Fibroblast of lung (primary cell): ENCODE measurements at places on chromosomes 13 and 19.

DNA sequence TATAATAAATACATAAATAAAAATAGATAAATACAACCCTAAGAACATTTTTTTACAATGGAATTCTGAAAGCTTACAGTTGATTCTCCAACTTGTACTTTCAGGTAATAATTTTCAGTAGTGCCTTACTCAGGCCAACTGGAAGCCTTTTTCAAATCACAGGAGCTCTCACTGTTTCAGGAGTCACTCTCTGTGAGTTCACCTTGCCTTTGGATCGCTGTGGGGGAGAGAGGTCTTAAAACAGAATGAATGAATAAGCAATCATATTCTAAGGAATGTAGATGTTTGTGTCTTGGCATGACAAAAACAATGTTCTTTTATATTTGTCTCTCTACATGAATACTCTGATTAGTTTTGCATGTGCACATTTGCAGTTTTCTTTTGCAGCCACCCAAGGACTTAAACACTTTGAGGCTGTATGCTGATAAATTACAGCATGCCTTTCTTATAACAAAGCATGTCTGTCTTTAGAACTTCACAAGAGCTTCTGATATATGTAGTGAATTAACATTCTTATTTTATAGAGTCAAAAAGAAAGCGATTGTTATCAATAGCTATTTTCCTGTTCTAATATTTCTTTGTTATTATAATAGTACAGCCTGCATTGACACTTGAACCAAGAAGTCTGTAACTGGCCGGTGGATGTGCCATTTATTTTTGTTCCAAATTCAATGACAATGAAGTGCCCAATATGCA lies 1111.5 kb upstream of the ATXN8OS start:
- DNase-seq, result no peak

DNA sequence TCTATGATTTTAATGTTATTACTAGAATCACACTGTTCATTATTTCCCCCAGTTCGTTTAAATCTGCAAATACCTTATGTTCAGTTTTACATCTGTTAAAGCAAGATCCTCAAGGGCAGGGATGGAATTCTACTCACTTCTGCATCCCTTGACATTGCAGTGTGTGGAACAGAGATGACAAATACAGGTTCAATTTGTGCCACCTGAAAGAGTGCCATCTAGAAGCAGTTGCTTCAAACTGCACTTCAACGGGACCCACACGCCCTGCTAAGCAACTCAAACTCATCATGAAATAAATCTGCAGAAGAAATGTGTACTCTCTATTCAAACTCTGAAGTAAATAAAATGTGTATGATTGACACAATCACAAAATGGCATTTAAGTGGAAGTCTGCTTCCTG lies 44.5 kb downstream of the RUBCNL start:
- DNase-seq, result no peak

DNA sequence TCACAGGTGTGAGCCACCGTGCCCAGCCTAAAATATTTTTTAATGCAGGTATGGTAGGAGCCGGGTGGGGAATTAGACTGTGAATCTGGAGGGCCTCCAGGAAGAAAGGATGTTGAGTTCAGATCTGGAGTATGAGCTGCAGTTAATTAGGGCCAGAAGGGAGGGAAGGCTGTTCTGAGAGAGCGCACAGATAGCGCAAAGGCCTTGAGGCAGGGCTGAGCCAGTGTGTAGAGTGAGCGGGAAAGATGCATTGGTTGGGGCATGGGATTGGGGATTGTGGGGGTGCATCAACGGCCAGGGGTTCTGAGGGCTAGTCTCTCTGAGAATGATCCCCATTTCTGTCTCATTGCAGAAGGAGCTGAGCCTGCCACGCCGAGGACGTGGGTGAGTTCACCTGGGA lies 9.7 kb downstream of the MAST3 start:
- no peak for DNase-seq

DNA sequence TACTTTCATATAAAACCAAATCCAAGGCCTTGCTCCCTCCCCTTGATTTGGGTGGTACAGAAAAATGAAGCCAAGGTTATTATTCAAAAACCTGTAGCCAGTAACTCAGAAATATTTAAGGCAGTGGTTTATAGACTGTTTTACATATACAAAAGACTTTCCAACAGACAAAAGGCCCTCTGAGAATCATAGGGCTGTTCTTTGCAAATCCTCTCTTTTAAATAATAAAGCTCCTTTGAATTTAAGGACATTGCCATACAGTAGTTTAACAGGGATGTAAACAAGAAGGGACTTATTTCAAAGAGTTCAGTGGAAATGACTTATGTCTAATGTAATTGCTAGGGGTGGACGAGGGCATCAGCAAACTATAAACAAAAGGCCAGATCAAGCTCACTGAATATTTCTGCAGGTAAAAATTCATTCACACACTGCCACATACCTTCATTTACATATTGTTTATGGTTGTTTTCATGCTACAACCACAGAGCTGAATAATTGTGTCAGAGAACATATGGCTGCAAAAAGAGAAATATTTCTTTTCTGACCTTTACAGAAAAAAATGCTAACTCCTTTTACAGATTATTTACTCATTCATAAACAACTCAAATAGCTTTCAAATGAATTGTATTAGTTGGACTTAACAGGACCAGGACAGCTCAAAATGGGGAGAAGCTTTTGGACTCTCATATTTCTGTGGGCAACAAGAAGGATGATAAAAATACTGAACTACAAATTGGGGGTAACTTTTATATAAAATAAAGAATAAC lies 665.6 kb downstream of the SLITRK1 start:
- DNase-seq, result peak; percentile 29

DNA sequence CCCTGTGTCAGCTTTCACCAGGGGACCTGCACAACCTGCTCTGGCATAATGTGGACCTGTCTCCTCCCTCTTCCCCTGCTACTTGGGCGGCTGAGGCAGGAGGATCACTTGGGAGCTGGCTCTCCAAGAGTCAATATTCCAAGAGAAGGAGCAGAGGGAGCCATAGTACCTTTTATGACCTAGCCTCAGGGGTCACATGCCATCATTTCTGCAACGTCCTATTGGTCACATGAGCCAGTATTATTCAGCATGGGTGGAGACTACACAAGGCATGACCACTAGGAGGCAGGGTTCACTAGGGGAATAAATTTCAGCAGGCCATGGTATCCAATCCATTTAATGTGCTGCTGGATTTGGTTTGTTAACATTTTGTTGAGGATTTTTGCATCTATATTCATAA lies 12.0 kb upstream of the SHFL start:
- no peak for DNase-seq

GRCh38 chr19:45419396-45419795 lies 4.3 kb downstream of the ERCC1 start:
- no peak for DNase-seq

DNA sequence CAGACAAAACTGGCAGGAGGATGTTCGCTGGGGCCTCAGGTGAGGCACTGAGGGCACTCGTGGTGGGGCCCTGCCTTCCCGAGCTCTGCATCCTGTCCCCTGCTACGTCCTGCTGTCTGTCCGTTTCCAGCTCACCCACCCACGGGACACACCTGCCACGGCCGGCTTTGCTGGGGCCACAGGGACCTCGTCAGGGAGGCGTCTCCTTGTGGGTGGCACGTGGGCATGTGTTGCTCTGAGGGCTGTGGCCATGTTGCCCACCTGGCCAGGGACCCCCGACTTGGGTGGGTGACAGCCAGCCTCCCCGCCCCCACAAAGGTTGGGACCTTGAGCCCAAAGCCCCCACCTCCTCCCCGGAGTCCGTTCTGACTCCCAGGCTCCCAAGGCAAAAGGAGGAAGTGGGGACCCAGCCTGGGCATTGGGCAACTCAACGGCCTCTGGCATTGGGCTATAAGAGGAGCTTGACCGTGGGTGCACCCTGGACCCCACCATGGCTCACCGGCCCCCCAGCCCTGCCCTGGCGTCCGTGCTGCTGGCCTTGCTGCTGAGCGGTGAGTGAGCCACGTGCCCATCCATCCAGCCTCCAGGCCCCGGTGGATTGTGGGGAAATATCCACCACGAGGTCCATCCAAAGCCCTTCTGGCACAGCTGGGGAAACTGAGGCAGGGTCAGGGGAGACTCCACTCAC lies at the start of gene PRTN3:
Gene PRTN3, plus strand, starts transcription at position 481 of the 688 bp plus-strand sequence. Its CDS starts 10 bp downstream, at position 491.
- DNase-seq, result no peak

GRCh38 chr13:23292586-23292985 lies 111.8 kb downstream of the SGCG start:
- DNase-seq, result no peak

DNA sequence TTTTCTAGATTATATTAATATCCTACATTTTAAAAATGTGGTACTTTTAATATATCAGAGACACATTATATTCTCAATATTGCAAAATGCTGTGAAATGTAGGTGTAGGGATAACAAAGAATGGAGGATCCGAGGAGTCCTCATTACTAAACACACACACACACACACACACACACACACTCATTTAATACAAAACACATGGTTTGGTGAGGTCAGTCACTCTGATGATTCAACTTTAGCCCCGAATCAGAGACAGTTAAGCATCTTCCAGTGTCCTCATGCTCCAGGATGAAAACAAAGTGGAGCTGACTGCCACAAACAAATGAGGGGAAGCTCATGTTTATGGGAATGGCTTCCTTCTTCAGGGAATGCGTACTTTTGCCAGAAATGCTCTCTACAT lies 147.5 kb downstream of the CYSLTR2 start:
- DNase-seq, result peak; percentile 72

DNA sequence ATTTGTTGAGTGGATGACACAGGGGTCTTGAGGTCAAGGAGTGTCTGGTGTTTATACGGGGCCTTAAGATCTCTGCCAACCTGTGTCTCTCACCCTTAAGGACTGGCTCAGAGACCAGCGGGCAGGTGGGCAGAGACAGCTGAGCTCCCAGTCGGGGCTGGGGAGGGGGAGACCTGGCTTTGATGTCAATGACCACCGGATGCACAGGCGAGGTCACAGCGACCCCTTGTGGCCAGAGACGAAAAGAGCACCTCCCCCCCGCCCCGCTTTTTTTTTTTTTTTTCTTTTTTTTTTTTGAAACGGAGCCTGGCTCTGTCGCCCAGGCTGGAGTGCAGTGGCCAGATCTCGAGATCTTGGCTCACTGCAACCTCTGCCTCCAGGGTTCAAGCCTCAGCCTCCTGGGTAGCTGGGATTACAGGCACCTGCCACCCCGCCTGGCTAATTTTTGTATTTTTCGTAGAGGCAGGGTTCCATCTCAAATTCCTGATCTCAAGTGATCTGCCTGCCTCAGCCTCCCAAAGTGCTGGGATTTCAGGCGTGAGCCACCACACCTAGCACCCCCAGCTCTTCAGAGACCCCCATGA lies 12.1 kb upstream of the KLK14 start:
- DNase-seq, result no peak
